ENCODE measurements at places on chromosomes 13 and 19.

DNA sequence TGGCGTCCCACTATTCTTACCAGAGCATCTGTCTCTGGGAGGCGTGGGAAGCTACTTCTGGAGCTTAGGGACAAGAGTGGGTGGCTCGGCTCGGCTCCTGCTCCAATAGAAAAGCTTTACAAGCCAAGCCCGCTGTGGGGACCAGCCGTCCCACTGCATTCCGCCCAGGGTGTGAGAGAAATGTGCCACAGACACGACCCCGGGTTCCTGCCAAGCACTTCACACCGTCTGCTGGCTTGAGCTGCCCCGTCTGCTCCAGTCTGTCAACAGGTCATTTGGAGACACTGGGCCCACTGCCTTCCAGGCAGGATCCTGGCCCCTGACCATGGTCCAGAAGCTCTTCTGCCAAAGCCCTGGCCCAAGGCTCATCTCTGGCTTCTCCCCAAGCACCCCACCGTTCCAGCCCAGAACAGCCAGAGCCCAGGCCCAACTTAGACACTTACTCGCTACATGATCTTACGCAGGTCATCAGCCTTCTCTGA, 6.5 kb upstream of the FKRP start:
- DNase-seq: no peak

- no peak for DNase-seq
Observed at GRCh38 chr13:51608857-51609406, 24.7 kb downstream of the WDFY2 start.

- DNase-seq: no peak
Observed at GRCh38 chr19:16094360-16095070, 17.2 kb upstream of the RAB8A start.

GRCh38 chr13:109454167-109454917, 332.0 kb downstream of the IRS2 start:
- DNase-seq: no peak

DNA sequence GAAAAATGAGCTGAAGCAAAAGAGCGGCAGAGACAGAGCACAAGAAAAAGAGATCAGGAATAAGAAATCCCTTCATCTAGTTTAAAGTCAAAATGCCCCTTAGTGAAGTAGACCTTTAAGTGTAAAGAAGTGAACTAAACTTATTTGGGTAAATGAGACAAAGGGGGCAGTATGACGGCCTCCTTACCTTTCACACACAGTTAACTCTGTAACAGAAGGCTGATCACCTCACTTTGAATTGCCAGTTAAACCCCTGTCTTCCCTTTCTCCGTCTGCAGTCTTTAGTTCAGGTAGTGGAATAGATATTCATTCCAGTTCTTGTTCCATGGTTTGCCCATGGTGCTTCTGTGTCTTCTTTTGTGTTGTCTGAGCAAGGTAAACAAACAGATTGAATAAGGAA, 1029.8 kb downstream of the DIAPH3 start:
- no peak for DNase-seq

- no peak for DNase-seq
Observed at GRCh38 chr13:26867451-26868091, 107.0 kb upstream of the GPR12 start.

DNA sequence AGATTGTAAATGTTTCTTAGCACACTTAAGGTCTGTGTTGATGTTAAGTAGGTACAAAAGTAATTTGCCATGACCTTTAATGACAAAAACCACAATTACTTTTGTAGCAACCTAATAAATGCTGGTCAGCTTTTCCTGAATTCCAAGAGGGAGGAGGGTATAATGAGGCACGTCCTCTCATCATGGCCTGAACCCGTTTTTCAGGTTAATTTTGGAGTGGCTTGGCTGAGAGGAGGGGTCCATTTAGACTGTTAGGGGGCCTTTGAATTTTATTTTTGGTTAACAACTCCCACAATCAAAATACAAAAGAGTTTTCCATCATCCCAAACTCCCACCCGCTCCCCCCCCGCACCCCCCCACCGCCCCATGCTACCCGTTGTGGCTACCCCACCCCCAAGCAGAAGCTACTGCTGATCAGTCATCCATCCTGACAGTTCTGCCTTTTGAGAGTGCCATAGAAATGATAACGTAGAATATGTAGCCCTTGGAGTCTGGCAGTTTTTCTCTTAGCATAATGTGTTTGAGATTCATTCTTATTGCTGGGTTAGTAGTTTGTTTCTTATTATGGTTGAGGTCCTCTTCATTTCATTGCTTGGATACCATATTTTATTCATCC, 14.4 kb upstream of the PLEKHF1 start:
- no peak for DNase-seq

DNA sequence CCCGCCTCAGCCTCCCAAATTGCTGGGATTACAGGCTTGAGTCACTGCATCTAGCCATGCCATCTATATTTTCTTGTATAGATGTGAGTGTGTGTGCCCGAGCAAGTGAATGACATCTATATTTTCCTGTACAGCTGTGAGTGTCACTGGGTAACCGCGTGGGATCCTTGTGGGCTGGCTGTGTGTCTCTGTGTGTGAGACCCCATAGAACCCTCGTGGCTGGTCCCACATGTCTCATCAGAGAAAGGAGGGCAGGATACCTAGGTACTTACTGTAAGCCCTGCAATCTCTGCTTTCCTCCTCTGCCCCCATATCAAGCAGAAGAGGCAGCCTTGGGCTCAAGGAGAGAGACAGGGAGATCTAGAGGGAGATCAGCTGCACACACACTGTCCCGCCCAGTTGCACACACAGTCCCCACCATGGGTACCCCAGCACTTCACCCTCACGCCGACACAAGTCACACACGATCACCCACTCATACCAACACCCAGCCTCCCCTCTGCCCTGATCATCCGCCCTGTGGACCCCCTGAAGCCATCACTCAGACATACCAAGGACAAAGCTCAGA, 655 bp downstream of the DENND1C start:
- DNase-seq: no peak

DNA sequence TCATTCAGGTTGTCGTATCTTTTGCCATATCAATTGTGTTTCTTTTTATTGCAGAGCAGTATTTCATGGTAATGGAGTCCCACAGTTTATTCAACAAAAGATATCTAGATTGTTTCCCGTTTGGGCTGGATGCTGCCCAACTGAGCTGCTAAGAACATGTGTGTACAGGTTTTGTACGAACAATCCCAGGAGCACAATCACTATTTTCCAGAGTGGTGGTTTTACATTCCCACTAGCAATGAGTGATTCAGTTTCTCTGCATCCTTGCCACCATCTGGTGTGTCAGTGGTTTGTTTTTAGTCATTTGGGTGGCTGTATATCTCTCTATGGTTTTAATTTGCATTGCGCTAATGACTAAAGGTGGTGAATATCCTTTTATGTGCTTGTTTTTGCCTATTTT, 52.7 kb upstream of the ZDHHC20 start:
- no peak for DNase-seq

DNA sequence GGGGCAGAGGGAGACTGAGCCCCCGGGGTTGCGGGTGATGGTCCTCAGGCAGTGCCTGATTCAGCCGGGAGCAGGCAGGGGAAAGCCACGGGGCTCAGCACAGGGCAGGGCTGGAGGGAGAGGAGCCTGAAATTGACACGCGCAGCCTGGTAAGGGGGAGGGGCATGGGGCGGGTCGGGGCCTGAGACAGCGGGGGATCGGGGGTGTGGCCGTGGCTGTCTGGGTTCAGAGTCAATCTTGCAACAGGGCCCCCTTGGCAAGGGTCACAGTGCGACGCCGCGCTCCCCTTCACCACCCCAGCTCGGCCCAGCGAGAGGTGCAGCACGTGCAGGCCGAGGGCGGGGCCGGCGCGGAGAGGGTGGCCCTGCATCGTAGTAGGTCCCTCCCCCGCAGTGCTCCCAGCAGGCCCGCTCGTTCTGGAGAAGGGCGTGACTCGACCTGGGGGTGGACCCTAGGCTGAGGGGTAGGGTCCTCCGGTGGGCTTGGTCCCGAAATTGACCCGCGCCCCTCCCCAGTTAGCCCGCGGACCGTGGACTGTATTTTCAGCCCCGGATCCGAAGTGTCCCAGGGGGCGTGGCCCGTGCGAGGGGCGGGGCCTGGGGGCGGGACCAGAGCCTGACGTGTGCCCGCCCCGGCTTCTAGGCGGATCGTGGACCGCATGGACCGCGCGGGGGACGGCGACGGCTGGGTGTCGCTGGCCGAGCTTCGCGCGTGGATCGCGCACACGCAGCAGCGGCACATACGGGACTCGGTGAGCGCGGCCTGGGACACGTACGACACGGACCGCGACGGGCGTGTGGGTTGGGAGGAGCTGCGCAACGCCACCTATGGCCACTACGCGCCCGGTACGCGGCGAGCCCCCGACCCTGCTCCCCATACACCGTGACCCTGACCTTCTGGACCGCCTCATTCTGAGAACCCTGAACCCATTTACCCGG, 6.0 kb downstream of the RCN3 start:
- DNase-seq: peak; percentile 86

DNA sequence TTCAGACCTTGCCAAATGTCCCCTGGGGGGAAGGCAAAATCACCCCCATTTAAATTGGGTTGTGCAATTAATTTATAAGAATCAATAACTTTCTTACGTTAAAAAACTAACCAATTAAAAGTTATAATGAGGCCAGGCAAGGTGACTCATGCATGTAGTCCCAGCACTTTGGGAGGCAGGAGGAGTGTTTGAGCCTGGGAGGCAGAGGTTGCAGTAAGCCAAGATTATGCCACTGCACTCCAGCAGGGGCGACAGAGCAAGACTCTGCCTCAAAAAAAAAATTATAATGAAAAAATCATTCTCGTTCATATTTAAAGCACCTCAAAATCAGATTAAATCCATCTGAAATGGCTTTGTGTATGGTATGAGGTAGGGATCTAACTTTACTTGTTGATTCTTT, 18.4 kb upstream of the SIGLEC14 start:
- DNase-seq: no peak

- DNase-seq: no peak
Observed at GRCh38 chr19:13976446-13976845, 24.1 kb downstream of the DCAF15 start.

GRCh38 chr13:29081036-29081435, 260.9 kb downstream of the MTUS2 start:
- DNase-seq: peak; percentile 3
